ENCODE measurements at places on chromosomes 6 and 20. TPM values are rescaled to one million over a fixed set of nuclear protein-coding genes. Genes with fewer than 3 reads are reported as not detected.

The KLHDC3 gene
- polyA plus RNA-seq, result 91.7 TPM

The MAS1 gene
- polyA plus RNA-seq, result 0.03 TPM

The SLC26A8 gene
- polyA plus RNA-seq, result 0.23 TPM

The COX4I2 gene
- polyA plus RNA-seq, result 3.0 TPM

The SOX18 gene
- 12.1 TPM for polyA plus RNA-seq

The ADGRB3 gene
- 3.6 TPM for polyA plus RNA-seq

The OPN5 gene
- 1.1 TPM for polyA plus RNA-seq

The ENPP4 gene
- polyA plus RNA-seq, result 18.3 TPM

The SPATA25 gene
- 2.7 TPM for polyA plus RNA-seq

The SLC22A3 gene
- 4.6 TPM for polyA plus RNA-seq

The FAM209B gene
- polyA plus RNA-seq, result 0.37 TPM

The COL20A1 gene
- 0.64 TPM for polyA plus RNA-seq

The LY6G6C gene
- polyA plus RNA-seq, result 0.26 TPM

The TFAP2D gene
- not detected for polyA plus RNA-seq

The GINS1 gene
- polyA plus RNA-seq, result 18.9 TPM

The NANP gene
- polyA plus RNA-seq, result 5.9 TPM

The PPDPF gene
- 145 TPM for polyA plus RNA-seq

The ADISSP gene
- 28.4 TPM for polyA plus RNA-seq

The LRFN2 gene
- 1.1 TPM for polyA plus RNA-seq

The C20orf96 gene
- 41.6 TPM for polyA plus RNA-seq

The PTK7 gene
- polyA plus RNA-seq, result 274 TPM

The BPIFA1 gene
- polyA plus RNA-seq, result not detected

The OXT gene
- 0.64 TPM for polyA plus RNA-seq

The COL12A1 gene
- 58.9 TPM for polyA plus RNA-seq

The BEND6 gene
- 5.7 TPM for polyA plus RNA-seq

The NRN1 gene
- 5.8 TPM for polyA plus RNA-seq

The SYCP2 gene
- 10.5 TPM for polyA plus RNA-seq

The LINC00237 gene
- not detected for polyA plus RNA-seq

The RFX6 gene
- not detected for polyA plus RNA-seq

The PRND gene
- polyA plus RNA-seq, result 3.1 TPM
